ENCODE measurements at places on chromosomes 7 and 10. TPM values are rescaled to one million over a fixed set of nuclear protein-coding genes. Genes with fewer than 3 reads are reported as not detected.

RRP12 gene
- total RNA-seq, result 23.7 TPM

FAM237B gene
- total RNA-seq, result not detected

CLCN1 gene
- total RNA-seq, result not detected

GPER1 gene
- 11.1 TPM for total RNA-seq

ITGA8 gene
- 33.9 TPM for total RNA-seq

HMX3 gene
- not detected for total RNA-seq

THSD7A gene
- total RNA-seq, result 8.0 TPM

MYO3A gene
- total RNA-seq, result 0.06 TPM
